Karpas-422 (cell line): ENCODE measurements at places on chromosomes 2 and 18. TPM values are rescaled to one million over a fixed set of nuclear protein-coding genes. Genes with fewer than 3 reads are reported as not detected.

AOX1 gene
- total RNA-seq = 0.37 TPM in 1 of 2 replicates, not detected in the other

ZEB2 gene
- 15.3 and 29.4 TPM in 2 replicates for total RNA-seq

METTL21A gene
- 67.9 and 76.3 TPM in 2 replicates for total RNA-seq

NEU2 gene
- total RNA-seq = not detected in 2 replicates

GAL3ST2 gene
- total RNA-seq = not detected in 2 replicates

- H3K27ac ChIP-seq = no peak overlapping the region
- H3K4me1 ChIP-seq = no peaks in the 10 kb centered on the region
- H3K4me3 ChIP-seq = no peak overlapping the region
Measured at GRCh38 chr2:133633881-133634409, 65.7 kb upstream of the NCKAP5 start.

DNA sequence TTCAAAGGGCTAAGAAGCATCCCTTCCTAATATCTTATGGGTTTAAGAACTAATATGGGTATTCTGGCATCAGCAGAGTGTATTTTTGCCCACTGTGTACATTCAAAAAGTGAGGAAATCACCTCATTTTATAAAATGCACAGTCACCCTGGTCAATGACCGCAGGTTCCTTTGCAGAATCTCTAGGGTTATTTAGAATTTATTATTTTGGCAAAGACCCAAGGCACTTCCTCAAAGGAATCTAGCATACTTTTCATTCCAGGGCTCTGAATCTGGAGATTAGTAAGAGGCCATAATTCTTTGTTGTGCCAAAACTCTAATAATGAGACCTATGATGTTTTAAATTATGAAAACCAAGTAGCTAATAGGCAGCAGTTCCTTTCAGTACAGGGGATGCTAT lies 27.2 kb upstream of the CDH2 start:
- DNase-seq = no peak
- H3K27ac ChIP-seq = no peak overlapping the region
- H3K4me1 ChIP-seq = no peaks in the 10 kb centered on the region
- no peaks in the 10 kb centered on the region for H3K36me3 ChIP-seq
- no peak overlapping the region for H3K4me3 ChIP-seq

DNA sequence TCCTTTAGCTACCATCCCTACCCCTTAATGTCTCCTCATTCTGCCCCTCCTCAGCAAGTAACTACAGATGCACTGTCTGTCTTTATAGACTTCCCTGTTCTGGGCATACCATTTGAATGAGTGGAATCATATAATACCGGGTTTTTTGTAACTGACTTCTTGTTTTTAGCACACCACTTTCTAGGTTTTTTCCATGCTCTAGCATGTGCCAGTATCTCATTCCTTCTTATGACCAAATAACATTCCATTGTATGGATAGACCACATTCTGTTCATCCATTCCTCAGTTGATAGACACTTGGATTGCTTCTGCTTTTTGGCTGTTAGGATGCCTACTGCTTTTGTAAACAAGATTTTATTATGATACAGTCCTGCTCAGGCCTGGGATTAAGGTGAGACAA lies 154.7 kb downstream of the TSN start:
- H3K4me1 ChIP-seq = no peaks in the 10 kb centered on the region
- H3K27ac ChIP-seq = no peak overlapping the region
- H3K36me3 ChIP-seq = no peaks in the 10 kb centered on the region
- DNase-seq = no peak
- no peaks in the 10 kb centered on the region for H3K27me3 ChIP-seq

DNA sequence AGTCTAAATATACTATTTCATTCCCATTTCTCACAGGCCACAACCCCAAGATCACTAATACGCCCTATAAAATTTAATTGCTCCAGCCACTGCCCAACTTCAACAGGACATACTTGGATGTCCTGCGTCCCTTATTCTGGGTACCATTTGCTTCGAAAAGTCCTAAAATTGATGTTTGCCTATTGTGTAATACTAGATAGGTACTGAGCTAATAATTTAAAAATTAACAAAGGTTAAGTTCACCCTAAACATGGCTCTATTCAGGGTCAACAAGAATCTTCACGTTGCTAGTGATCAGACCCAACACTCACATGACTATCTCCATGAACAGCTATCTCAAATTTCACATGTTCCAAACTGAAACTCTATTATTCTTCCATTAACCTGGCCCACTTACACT lies 296.4 kb upstream of the RND3 start:
- no peaks in the 10 kb centered on the region for H3K27me3 ChIP-seq
- H3K36me3 ChIP-seq = no peaks in the 10 kb centered on the region
- no peak overlapping the region for H3K27ac ChIP-seq
- H3K4me3 ChIP-seq = no peak overlapping the region

DNA sequence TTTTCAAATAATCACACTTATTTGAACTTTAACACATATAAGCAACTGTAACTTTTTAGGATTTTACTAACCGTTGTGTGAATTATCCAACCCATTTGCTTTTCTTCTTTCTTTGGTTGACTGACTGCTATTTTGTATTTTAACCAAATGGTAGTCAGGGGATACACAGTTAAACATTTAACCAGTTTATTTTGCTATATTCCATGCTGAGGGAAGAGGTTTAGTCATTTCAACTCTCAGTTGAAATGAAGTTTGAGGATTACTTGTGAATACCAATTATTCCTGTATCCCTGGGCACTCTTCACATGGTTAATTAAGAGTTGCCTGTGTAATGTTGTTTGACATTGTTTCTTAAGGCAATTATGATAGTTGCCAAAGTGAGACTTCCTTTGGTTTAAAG lies 1.9 kb downstream of the SPAG16 start:
- peak; percentile 30 for DNase-seq
- H3K4me1 ChIP-seq = peaks cover 23% of the 10 kb centered on the region
- H3K36me3 ChIP-seq = no peaks in the 10 kb centered on the region; the same call in 1 of the 2 replicates
- no peak overlapping the region; the same call in 1 of the 2 replicates for H3K4me3 ChIP-seq

DNA sequence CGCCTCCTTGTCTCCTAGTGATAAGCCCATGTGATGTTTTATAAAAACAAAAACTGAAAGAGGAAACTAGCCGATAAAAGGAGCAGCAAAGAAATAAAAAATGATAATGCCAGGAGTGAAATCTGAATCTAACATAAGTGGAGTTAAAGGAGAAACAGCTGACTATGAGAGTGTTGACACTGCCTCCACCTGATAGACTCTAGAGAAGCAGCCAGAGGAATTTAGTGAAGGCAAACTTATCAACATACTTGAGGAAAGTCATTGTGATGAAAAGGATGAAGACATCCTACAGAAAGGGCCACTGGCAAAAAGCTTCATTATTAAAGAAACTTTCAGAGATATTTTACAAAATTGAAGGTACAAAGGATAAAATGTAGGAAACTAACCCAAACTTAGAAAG lies 1.9 kb downstream of the M1AP start:
- no peaks in the 10 kb centered on the region for H3K36me3 ChIP-seq
- no peak for DNase-seq
- 0 out of 2 replicates have a peak, but pooled peaks cover 3% of the 10 kb centered on the region for H3K27me3 ChIP-seq
- H3K4me1 ChIP-seq = peaks cover 5% of the 10 kb centered on the region
- H3K4me3 ChIP-seq = no peak overlapping the region

DNA sequence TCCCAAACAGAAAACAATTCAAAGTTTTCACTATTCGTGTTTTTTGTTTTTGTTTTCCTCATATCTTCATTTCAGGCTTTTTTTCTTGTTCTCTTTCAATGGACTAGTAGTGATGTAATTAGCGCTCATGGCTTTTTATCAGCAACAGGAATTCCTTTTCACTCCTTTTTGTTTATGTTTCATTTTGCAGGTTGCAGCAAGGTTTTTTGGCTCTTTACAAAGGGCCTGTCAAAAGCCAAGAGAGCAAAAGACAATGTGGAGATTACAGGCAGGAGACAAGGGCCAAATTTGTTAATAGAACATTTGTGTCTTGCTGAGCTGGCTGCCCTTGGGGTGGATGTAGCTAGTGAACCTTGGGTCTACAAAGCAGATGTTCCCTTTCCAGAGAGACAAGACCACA lies 467.4 kb upstream of the CDH20 start:
- H3K27me3 ChIP-seq = no peaks in the 10 kb centered on the region
- no peaks in the 10 kb centered on the region for H3K4me1 ChIP-seq
- no peak for DNase-seq
- no peak overlapping the region for H3K27ac ChIP-seq
- no peaks in the 10 kb centered on the region for H3K36me3 ChIP-seq
- no peak overlapping the region for H3K4me3 ChIP-seq

GRCh38 chr2:71332435-71332796 lies 834 bp downstream of the ZNF638 start:
- peak overlapping the region; percentile 54; the same call in 1 of the 2 replicates for H3K27ac ChIP-seq
- H3K36me3 ChIP-seq = peaks cover 28% of the 10 kb centered on the region; the same call in 1 of the 2 replicates

GRCh38 chr2:43266711-43267111 lies 40.3 kb upstream of the ZFP36L2 start:
- H3K27ac ChIP-seq = no peak overlapping the region
- H3K36me3 ChIP-seq = no peaks in the 10 kb centered on the region
- H3K27me3 ChIP-seq = no peaks in the 10 kb centered on the region

DNA sequence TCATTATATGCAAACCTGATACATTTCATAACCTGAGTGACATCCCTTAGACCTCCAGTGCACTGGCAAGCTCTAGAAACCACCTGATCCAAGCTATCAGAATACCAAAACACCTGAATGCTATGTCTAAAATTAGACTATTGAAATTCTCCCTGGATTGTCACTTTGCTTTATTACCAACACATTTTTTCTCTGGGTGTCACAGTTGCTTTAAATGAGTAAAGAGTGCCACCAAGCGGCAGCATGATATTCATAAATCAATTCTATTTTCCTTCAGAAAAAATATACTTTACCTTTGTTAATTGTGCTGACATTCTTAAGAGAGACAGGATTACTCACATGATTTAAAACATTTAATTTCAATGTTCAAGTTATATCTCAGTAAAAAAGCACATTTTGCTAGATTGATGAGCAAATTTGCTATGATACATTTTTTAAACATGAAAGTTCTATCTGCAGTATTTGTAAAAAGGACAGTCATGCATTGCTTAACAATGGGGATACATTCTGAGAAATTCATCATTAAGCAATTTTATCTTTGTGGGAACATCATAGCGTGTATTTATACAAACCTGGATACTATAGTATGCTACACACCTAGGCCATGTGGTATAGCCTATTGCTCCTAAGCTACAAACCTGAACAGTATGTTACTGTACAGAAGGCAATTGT lies 338.4 kb upstream of the SLC39A10 start:
- no peak overlapping the region for H3K27ac ChIP-seq
- peaks cover 30% of the 10 kb centered on the region for H3K4me1 ChIP-seq
- H3K27me3 ChIP-seq = no peaks in the 10 kb centered on the region
- no peaks in the 10 kb centered on the region for H3K36me3 ChIP-seq
